ENCODE measurements at places on chromosomes 4 and X.

DNA sequence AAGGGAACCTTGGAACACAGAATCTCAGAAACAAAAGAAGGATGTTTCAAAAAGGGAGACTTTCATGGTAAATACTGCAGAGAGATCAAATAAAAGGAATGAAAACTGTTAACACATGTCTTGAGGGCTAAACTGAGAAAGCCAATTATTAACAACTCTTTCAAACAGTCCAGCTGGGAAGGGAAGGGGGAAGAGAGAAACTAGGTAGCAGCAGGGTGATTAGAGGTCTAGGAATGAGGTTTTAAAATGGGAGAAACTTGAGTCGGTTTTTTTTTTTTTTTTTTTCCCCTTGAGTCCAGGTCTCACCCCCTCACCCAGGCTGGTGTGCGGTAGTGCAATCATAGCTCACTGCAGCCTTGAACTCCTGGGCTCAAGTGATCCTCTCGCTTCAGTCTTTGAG lies 4.3 kb downstream of the BCLAF3 start:
- no peak for DNase-seq

DNA sequence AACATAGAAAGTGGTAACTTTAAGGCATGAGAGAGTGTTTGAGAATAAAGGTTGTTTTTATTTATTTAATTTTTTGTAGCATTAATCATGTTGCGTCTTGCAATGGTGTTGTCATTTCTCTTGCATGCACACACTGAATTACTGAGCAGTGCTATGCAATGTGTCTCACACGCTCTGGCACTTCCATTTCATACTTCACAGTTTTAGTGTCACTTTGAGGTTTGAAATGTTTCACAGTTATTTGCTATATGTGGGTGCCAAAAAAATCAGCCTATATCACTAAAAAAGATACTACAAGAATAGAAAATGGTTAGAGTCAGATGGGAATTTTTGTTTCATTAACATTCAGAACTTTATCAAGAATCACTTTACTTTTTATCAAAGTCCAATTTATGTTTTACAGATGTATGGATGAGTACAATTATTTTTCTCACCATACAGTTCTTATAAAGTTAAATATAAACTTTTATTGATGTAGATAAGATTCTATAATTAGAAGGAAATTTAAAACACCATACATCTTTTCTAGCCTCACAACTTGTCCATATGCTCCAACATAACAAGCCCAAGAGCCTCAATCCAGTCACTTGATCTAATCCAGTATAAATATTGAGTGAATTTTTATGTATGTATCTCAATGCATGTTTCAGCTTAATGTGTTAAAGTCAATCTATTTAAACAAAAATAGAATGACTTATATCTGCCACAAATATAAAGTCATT lies 114.0 kb downstream of the IQCM start:
- no peak for DNase-seq

- DNase-seq = no peak
Measured at GRCh38 chr4:4876945-4877661, 17.6 kb downstream of the MSX1 start.

GRCh38 chr4:11878241-11878640 lies 449.5 kb upstream of the HS3ST1 start:
- DNase-seq = no peak

DNA sequence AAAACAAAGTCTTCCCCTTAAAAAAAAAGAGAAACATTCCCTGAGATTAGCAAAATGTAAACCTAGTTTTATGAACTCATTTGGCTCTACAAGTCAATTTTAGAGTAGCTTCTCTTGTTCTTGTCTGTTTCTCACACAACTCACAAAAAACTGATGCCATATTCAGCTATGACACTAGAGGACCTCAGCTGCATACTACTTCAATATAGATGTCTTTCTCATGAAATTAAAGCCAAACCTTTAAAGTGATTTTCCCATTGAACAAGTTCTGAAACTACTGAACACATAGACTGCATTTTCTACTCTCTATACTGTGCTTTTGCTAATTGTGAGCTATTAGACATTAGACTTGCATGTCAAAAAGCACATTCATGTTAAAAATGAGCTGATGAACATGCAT lies 49.8 kb downstream of the TBCK start:
- DNase-seq = no peak

DNA sequence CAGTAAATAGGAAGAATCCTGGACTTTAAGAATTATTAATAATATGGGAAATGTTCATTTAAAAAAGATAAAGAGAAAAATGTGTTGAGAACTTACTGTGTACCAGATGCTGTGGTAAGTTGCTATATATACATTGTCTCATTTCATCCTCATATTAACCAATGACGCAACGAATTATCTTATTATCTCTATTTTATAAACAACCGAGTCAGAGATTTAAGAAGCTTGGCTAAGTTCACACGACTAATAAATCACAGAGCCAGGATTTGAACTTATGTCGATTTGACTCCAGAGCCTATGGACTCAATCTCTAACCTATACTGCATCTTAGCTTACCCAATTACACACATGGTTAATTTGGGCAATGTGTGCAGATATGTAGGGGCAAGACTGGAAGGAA lies 15.5 kb upstream of the DCTD start:
- DNase-seq = no peak

DNA sequence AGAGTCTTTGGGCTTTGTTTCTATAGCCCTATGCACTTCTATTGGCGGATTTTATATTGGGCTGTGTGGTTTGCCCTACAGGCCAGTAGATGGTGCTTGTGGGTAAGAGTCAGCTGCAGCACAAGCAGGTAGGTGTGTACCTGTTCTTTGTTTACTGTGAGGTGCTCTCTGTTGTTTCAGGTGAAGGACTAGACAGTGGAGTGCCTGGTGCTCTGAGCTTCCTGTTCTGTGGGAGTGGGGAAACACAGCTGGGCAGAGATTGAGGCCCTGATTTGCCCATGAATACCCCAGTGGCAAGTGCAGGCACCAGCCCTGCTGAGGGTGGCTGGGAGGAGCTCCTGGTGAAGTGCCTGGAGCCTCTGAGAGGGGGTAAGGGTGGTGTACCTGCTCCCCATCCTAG lies 26.3 kb upstream of the UCP1 start:
- no peak for DNase-seq

- DNase-seq = no peak
Measured at GRCh38 chr4:79563219-79563618, 155.2 kb upstream of the GK2 start.

- DNase-seq = peak; percentile 73
Measured at GRCh38 chr4:108172753-108173598, 4.2 kb upstream of the LEF1 start.

DNA sequence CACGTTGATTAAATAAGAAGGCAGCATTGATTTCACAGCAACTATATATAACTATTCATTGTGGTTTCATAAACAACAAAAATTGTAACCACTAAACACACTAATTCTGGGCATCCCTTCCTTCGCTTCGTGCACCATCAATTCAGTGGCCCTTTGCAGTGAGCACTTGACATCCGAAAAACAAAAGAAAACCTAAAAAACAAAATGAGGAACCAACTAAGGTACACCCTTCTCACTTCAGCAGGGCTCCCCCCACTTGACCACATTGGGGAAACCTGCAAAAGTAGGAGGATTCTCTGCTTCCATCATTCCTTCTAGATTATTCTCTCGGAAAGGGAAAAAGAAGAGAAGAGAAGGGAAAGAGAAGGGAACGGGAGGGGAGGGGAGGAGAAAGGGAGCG lies 28.3 kb downstream of the NBDY start:
- no peak for DNase-seq

DNA sequence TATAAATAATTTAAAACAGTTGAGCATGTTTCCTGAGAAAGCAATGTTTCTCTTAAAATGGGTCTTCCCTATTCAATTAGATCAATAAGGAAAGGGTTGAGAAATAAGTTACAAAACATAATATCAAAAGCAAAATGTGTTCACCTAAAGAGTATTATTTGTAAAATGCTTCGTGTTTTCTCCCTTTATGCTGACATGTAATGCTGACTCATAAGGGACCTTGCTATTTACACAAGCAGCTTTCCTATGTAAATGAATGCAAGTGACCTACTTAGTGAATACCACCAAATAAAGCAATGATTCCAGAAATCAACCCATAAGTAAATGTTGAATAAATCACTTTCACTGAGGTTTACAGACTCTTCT lies 91.5 kb downstream of the ELOVL6 start:
- no peak for DNase-seq

DNA sequence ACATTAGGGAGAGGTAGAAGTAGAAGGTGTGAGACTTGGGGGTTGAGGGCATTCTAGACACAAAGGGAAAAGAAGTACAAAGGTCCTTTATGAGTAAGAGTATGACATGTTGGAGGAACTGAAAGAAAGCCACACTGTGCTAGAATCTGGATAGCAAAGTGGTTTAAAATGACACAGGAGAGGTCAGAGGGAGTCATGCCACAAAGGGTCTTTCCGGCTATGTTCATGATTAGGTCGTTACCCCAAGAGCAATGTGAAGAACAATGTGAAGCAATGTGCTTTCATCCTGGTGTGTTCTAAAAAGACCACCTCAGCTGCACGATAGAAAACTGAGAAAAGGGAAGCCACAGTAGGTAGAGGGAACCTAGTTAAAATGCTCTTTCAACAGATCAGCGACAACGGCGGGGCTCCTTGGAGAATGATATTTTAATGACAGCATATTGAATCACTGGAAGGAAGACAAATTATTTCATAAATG lies 29.2 kb downstream of the SMIM14 start:
- no peak for DNase-seq

DNA sequence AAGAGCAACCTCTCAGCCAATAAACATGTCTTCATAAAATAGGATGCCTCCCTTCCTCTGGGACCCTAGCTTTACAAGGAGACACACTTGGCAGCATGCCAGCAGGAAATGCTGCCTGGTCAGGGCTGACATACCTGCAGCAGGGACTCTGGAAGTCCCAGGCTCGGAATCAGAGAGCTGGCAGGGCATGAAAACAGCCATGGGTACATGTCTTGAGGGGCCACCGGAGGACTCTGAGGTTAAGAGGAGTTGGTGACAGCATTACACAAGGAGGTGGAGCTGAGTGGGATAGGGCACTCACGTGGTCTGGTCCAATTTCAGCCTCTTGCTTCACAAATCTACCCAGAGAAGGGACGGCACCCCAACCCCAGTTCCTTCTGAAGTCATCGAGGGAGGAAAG lies 15.7 kb downstream of the MSX1 start:
- no peak for DNase-seq

- DNase-seq = no peak
Measured at GRCh38 chr4:128565565-128566186, 243.8 kb upstream of the JADE1 start.

- DNase-seq = peak; percentile 5
Measured at GRCh38 chrX:154412468-154412867, 1.1 kb downstream of the TAFAZZIN start.

DNA sequence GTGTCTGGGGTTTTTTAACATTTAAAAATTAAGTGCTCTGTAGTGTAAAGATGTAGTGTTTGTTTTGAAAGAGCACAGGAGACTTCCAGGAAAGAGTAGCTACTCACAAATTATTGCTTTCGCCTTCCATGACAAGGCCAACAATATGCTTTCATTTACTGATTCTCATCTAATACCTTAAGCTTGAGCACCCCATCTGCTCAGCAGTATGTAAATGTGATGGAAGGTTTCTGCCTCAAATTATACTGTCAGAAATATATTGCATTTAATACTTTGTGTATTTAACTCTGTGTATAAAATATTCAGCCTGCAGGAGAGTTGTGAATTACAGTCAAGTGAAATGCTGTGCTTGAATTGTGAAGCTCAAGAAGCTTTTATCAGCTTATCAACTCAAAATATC lies 296.3 kb upstream of the ATOH1 start:
- no peak for DNase-seq

- no peak for DNase-seq
Measured at GRCh38 chr4:61543976-61544375, 343.9 kb downstream of the ADGRL3 start.

- no peak for DNase-seq
Measured at GRCh38 chrX:129641941-129642340, 12.8 kb downstream of the APLN start.

- DNase-seq = no peak
Measured at GRCh38 chr4:151934766-151935165, 174.0 kb upstream of the GATB start.

DNA sequence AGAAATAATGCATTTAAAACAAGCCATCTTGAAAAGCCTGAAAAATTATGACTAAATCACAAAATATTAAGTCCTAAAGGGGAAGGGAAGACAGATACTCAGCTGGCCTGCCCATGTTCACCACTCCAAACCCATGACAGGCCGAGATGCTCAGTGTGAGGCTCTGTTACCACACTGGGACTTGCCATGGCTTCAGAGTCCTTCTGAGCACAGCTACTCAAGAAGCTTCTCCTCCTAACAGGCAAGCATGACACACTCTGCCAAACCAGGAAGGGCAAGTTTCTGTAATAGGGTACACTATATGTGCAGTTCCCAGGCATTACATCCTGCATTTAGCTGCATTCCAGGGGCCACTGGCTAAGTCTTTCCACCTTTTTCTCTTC lies 34.0 kb upstream of the CYBB start:
- no peak for DNase-seq

GRCh38 chrX:1012678-1013300 lies 199.7 kb downstream of the CRLF2 start:
- no peak for DNase-seq

DNA sequence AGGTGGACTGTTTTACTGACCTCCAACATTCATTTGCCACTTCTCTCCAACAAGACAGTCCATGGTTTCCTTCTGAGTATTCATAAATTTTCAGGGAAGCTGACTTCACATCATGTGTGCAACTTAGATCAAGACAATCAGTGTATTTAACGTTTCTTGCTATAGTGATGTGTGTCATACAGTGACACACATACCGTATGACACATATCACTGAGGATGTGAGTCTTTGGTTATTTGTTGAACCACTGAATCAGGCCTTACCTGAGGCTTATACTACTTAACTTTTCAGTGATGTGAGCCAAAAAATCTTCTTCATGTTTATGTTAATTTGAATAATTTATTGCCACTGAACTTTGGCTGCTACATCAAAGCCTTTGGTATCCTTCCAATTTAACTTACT lies 166.8 kb downstream of the BMPR1B start:
- no peak for DNase-seq

GRCh38 chr4:22196551-22196950 lies 248.0 kb upstream of the KCNIP4 start:
- DNase-seq = no peak
